ENCODE measurements at places on chromosomes 6 and 20.

DNA sequence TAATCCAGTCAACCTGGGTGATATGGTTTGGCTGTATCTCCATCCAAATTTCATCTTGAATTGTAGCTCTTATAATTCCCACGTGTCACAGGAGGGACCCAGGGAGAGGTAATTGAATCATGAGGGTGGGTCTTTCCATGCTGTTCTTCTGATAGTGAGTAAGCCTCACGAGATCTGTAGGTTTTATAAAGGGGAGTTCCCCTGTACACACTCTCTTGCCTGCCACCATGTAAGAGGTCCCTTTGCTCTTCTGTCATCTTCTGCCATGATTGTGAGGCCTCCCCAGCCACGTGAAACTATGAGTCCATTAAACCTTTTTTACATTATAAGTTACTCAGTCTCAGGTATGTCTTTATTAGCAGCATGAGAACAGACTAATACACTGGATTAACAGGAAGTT lies 19.5 kb downstream of the GSTA3 start:
- DNase-seq = no peak

- DNase-seq = no peak
Observed at GRCh38 chr20:57078116-57078515, 188.3 kb downstream of the BMP7 start.

GRCh38 chr6:149211046-149211571 lies 106.4 kb upstream of the TAB2 start:
- no peak for DNase-seq

- DNase-seq = no peak
Observed at GRCh38 chr6:111818539-111819226, 54.6 kb downstream of the FYN start.

DNA sequence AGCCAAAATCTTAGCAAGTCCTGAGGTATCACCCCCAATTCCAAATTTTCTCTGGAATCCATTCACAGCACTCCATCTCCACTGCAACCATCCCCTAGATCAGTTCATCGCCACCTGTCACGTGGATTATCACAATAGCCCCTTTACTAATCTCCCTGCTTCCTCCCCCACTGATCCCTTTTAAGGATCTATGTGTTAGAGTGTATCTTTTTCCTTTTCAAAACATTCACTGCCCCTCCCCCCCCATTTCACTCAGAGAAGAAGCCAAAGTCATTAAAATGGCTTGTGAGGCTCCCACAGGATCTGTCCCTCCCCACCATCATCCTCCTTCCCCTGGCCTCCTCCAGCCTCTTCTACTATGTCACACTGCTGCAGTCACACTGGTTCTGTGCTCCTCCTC lies 18.4 kb upstream of the SPAG4 start:
- no peak for DNase-seq

DNA sequence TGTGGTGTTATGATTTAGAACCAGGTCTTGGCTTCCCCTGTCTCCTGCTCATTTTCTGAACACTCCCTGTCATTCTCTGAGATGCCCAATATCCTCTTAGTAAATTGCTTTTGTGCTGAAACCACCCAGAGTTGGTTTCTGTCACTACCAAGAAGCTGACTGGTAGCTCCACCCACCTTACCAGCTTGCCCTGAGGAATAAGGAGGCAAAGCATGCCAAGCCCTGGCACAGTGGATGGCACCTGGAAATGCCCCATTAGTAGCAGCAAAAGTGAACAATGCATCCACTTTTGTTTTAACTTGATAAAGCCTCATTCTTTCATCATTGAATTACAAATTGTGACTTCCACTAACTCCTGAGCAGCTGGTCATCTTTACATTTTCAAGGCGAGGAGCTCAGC lies 157.7 kb downstream of the CDC5L start:
- no peak for DNase-seq

DNA sequence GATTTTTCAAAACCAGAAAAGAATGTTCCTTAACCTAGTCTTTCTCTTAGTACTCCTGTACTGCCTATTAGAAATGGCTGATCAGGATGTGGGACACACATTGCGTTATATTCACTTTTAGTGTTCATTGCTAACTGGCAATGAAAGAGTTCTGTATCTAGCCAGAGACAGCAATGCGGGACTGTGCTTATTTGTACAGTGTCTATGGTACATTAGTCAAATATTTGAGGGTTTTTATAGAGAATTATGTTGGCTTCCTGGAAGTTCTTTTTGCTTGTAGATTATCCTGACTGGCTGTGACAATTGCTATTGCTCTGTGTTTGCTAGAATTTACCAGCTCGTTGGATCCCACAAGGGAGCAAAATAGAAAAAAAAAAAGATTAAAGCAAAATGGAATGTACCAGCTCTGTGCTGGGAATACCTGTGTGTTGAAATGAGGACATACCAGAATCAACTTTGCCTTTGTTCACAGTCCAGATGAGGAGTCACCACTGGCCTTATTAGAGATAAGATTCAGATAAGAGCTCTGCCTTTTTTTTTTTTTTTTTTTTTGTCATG lies 22.4 kb upstream of the IFNGR1 start:
- no peak for DNase-seq

GRCh38 chr6:79280756-79281155 lies 46.3 kb upstream of the HMGN3 start:
- no peak for DNase-seq

- no peak for DNase-seq
Observed at GRCh38 chr6:6080975-6081374, 74.2 kb upstream of the NRN1 start.

DNA sequence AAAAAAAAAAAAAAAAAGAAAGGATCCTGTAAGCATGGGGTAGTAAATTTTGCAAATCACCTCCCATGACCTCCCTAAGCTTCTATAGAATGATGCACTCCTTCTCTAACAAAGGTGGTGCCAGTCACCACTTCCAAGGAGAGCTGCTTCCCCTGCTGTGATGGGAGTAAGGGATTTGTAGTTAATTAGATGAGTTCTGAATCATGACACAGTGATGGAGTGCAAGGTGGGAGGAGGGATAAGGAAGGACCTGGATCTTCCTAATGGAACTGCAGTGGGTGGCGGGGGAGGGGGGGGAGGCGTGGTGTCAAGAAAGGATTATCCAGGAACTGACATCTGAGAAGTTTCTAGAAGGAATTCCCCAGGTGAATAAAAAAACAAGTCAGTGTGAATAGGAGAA lies 47.8 kb downstream of the NRN1 start:
- DNase-seq = no peak

GRCh38 chr20:44001667-44002596 lies 87.3 kb downstream of the TOX2 start:
- DNase-seq = no peak

- DNase-seq = no peak
Observed at GRCh38 chr6:39228111-39228971, 934 bp downstream of the KCNK5 start.

Measured in activated naive CD8-positive, alpha-beta T cell treated with anti-CD3 and anti-CD28 coated beads, Interleukin-2, amount 50 U/mL, for 16 hours (primary cell).